SK-N-SH (cell line): ENCODE measurements at places on chromosomes 13 and 19.
A peak's percentile ranks its signal among the peaks of the same experiment; 100 is the strongest.

DNA sequence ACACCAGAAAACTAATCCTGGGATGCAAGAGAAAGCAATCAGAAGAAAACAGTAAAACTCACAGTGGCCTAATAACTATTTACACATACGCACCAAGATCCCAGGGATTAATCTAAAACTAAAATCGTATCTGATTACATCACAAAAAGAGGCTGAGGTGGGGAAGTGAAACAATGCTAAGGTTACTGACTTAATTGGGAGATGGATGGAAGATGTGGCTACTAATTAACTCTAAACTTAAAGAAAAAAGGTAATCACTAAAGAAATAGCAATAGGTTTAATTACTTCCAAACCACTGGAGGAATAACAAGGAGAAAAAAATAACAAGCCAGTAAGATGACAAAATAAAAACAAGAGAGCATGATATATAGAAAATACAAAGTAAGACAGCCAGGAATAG, 50.4 kb downstream of the NUFIP1 start:
- no peak overlapping the region for H3K4me3 ChIP-seq
- no peak for DNase-seq
- H3K27ac ChIP-seq: no peak overlapping the region

GRCh38 chr19:41205995-41206394, 13.0 kb downstream of the CYP2S1 start:
- no peak overlapping the region for H3K4me3 ChIP-seq
- no peaks in the 10 kb centered on the region for H3K27me3 ChIP-seq
- H3K27ac ChIP-seq: no peak overlapping the region
- no peak for DNase-seq
- no peaks in the 10 kb centered on the region for H3K4me1 ChIP-seq

- no peak for DNase-seq
- H3K36me3 ChIP-seq: no peaks in the 10 kb centered on the region
- no peak overlapping the region for H3K27ac ChIP-seq
- H3K27me3 ChIP-seq: no peaks in the 10 kb centered on the region; the same call in 1 of the 2 replicates
- no peaks in the 10 kb centered on the region for H3K4me1 ChIP-seq
Measured at GRCh38 chr13:51036418-51036817, 74.7 kb downstream of the C13orf42 start.

GRCh38 chr19:31759359-31759758, 410.1 kb upstream of the TSHZ3 start:
- no peaks in the 10 kb centered on the region for H3K36me3 ChIP-seq
- H3K27me3 ChIP-seq: no peaks in the 10 kb centered on the region
- no peaks in the 10 kb centered on the region for H3K4me1 ChIP-seq
- H3K4me3 ChIP-seq: no peak overlapping the region

GRCh38 chr13:113742445-113743120, 16.4 kb upstream of the TMEM255B start:
- H3K27me3 ChIP-seq: no peaks in the 10 kb centered on the region
- no peak overlapping the region for H3K27ac ChIP-seq
- H3K36me3 ChIP-seq: no peaks in the 10 kb centered on the region
- DNase-seq: no peak
- H3K4me1 ChIP-seq: peaks cover 28% of the 10 kb centered on the region; the same call in 1 of the 2 replicates

DNA sequence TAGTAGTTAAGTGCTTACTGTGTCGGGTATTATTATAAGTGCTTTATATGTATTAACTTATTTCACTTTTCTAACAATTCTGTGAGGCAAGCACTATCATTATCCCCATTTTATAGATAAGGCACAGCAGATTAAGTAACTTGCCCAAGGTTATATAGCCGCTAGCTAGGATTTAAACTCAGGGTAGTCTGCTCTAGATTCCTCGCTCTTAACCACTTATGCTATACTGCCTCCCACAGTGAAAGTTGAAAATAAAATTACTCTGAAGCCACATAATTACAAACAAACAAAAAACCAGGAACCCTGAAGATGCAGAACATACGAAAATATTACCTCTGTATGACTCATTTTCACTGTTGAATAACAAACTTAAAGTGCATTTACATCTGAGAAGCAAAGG, 3.9 kb downstream of the TEX30 start:
- no peak overlapping the region for H3K4me3 ChIP-seq
- H3K27me3 ChIP-seq: no peaks in the 10 kb centered on the region
- peak; percentile 20 for DNase-seq
- no peak overlapping the region for H3K27ac ChIP-seq
- H3K4me1 ChIP-seq: peaks cover 16% of the 10 kb centered on the region

DNA sequence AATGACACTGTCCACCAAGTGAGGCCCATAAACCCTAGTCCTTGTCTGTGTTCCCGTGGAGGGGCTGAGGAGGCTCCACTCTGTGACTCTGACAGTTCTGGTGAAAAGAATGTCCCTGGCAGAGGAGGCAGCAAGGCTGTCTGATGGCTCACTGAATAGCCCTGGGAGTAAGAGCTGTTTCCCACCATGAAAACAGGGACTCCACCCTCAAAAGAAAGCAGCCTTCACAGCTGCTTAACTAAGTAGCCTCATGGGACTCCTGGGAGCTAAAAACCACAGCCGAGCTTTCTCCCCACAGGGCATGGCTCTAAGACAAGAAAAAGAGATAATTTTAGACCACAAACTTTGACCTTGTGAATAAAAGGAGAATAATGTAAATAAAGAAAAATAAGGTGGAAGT, 135.1 kb upstream of the FRY start:
- H3K36me3 ChIP-seq: no peaks in the 10 kb centered on the region
- no peak for DNase-seq
- H3K27ac ChIP-seq: no peak overlapping the region
- H3K27me3 ChIP-seq: no peaks in the 10 kb centered on the region

GRCh38 chr19:17107546-17108452, 32.2 kb downstream of the MYO9B start:
- peaks cover 19% of the 10 kb centered on the region for H3K36me3 ChIP-seq
- DNase-seq: peak; percentile 57
- H3K4me1 ChIP-seq: peaks cover 12% of the 10 kb centered on the region; the same call in 1 of the 2 replicates
- H3K27me3 ChIP-seq: no peaks in the 10 kb centered on the region
- H3K4me3 ChIP-seq: peak overlapping the region; percentile 42; the same call in 1 of the 2 replicates
- peak overlapping the region; percentile 40 for H3K27ac ChIP-seq

DNA sequence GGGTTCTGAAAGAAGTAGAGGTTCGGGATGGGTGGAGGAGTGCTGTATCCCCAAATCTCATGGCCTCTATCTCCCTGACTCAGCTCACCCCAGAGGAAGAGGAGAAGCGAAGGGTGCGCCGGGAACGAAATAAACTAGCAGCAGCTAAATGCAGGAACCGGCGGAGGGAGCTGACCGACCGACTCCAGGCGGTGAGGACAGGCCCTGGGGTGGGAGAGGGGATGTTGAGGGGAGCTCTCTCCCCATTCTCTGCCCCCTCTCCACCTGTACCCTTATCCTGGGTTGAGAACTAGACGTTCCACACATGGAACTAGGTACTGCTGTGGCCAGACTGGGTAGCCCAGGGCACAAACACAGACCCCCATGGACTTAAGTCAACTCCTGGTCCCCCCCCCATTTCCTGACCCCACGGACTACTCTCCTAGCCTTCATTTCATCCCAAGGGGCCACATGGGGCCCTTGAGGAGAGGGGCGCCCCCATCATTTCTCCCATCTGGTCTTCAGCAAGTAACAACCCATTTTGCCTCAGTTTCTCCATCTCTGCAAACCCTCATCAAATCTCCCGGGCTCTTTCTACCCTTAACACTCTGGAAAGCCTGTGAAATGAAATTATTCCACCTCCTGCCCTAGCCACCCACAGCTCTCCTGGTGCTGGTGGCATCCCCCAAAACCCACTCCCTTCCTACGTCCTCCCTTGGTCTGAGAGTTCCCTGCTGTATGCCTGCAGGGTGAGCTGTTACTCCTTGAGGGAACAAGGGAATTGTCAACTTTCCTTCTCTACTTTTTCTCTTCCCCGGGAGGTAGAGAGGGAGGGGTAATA, 3.5 kb downstream of the FOSB start:
- H3K36me3 ChIP-seq: no peaks in the 10 kb centered on the region
- H3K4me3 ChIP-seq: no peak overlapping the region
- H3K27me3 ChIP-seq: no peaks in the 10 kb centered on the region
- no peak overlapping the region for H3K27ac ChIP-seq

DNA sequence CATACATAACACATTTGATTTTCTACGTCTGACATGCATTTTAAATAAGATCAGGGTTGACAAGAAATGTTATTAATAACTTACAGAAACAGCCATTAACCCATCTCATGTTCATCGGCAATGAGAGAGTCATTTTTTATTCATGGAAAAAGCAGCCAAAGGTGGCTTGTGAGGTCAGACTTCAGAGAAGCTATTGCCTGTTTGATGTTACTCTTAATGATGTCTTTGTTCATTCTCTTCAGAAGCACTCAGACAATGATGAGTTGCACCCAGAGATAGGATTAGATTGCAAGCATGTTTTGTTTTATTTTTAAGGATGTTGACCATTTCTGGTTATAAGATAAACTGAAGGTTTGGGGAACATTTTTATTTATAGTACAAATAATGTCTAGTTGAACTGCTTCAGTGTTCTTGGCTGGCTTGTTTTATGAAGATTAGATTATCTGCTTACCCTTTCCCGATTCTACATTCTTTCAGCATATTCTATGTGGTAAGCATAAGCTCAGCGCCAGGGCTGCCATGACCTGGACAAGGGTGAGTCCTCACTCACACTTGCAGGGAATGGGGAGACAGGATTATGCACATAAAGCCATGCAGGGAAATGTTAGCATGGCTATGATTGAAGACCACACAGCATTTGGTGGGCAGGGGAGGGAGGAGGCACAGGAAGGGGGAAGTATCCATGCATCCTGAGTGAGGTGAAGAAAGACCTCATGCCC, 288.1 kb downstream of the MTUS2 start:
- no peak for DNase-seq
- no peaks in the 10 kb centered on the region for H3K4me1 ChIP-seq
- no peaks in the 10 kb centered on the region for H3K36me3 ChIP-seq
- no peak overlapping the region for H3K4me3 ChIP-seq

GRCh38 chr13:77335543-77335942, 8.6 kb upstream of the MYCBP2 start:
- DNase-seq: no peak

GRCh38 chr19:30856786-30857185, 484.6 kb downstream of the ZNF536 start:
- peaks cover 7% of the 10 kb centered on the region; the same call in 1 of the 2 replicates for H3K4me1 ChIP-seq
- no peaks in the 10 kb centered on the region for H3K36me3 ChIP-seq
- H3K27me3 ChIP-seq: no peaks in the 10 kb centered on the region
- H3K4me3 ChIP-seq: no peak overlapping the region
- DNase-seq: no peak

GRCh38 chr19:14795078-14795721, 16.8 kb upstream of the ADGRE2 start:
- no peaks in the 10 kb centered on the region for H3K4me1 ChIP-seq
- peaks cover 24% of the 10 kb centered on the region; the same call in 1 of the 2 replicates for H3K27me3 ChIP-seq
- no peak overlapping the region for H3K27ac ChIP-seq
- H3K4me3 ChIP-seq: no peak overlapping the region
- H3K36me3 ChIP-seq: no peaks in the 10 kb centered on the region

DNA sequence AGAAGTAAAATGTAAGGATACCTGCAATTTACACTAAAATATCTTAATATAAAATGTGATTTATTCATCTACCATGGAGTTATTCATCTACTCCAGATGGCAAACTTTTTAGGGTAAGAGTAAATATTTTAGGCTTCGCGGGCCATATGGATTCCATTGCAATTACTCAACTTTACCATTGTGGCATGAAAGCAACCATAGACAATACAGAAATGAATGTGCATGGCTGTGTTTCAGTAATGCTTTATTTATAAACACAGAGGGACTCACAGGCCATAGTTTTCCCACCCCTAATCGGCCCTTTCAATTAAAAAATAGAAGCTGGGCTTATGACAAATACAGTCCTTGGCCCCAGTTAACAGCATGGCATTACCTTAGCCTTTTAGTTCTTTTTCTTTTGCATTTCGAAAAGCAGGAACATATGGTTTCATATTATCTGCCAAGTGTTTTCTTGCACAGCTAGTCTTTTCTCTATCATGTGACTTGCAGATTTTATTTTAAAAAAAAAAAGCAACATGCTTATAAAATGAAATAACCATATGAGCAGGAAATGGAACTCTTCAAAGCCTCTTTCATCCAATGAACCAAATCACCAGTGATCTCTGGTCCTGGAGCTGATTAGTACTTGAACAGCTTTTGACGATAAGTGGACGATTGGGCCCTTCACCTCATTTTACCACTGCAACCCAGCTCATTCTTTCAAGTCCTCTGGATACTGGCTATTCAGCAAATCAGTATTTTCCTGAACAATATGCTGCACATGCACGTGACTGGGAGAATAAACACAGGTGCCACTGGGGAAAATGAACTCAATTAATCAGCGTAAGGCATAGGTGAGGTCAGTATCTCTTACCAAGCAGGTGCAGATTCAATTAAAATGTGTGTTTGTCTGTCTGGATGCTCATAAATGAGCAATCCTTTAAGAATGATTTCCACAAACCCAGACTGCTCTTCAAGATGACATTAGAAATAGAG, 63.9 kb downstream of the LHFPL6 start:
- H3K4me3 ChIP-seq: no peak overlapping the region
- H3K36me3 ChIP-seq: no peaks in the 10 kb centered on the region
- H3K4me1 ChIP-seq: no peaks in the 10 kb centered on the region
- H3K27me3 ChIP-seq: no peaks in the 10 kb centered on the region
